Amygdala (tissue), 56 donors: ENCODE measurements at places on chromosomes 1 and 21.
A peak's percentile ranks its signal among the peaks of the same experiment; 100 is the strongest.

DNA sequence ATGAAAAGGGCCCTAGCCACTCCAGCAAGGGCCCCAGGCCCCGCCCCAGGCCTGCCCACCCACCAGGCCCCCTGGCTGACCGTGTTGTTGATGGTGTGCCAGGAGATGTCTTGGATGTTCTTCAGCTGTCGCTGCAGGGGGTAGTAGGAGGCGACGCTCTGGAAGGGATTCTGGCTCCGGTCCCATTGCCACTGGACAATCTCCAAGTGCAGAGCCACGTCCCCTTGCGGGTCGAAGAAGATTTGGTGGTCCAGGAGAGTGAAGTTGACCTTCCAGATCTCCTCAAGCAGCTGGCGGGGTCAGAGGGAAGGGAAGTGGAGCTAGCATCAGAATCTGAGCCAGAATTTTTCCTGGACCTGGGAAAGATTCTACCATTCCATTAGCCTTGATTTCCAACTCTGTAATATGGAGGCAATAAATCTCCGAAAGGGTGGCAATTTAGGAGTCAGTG lies 10.2 kb downstream of the TAS1R2 start:
- no peak for DNase-seq

DNA sequence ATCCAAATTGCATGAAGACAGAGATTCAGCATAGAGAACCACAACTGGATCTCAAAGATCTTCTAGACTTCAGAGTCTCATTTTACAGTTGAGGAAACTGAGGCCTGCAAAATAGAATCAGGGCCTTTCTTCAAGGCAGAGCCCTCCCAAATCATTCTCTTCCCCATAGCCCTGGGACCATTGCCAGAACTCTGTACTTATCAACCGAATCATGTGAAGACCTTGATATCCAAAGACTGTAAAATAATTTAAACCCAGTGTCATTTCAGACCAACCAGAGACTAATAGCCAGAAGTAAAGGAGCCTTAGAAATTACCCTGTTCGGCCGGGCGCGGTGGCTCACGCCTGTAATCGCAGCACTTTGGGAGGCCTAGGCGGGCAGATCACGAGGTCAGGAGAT lies 90.1 kb downstream of the DTL start:
- no peak for DNase-seq

GRCh38 chr1:15308621-15309027 lies 61.6 kb downstream of the FHAD1 start:
- no peak for DNase-seq

- no peak for DNase-seq
These were observed 96.7 kb downstream of the UCK2 start for GRCh38 chr1:165924117-165924516.

- no peak for DNase-seq
These were observed 114.8 kb downstream of the MAB21L3 start for GRCh38 chr1:116226017-116226416.

DNA sequence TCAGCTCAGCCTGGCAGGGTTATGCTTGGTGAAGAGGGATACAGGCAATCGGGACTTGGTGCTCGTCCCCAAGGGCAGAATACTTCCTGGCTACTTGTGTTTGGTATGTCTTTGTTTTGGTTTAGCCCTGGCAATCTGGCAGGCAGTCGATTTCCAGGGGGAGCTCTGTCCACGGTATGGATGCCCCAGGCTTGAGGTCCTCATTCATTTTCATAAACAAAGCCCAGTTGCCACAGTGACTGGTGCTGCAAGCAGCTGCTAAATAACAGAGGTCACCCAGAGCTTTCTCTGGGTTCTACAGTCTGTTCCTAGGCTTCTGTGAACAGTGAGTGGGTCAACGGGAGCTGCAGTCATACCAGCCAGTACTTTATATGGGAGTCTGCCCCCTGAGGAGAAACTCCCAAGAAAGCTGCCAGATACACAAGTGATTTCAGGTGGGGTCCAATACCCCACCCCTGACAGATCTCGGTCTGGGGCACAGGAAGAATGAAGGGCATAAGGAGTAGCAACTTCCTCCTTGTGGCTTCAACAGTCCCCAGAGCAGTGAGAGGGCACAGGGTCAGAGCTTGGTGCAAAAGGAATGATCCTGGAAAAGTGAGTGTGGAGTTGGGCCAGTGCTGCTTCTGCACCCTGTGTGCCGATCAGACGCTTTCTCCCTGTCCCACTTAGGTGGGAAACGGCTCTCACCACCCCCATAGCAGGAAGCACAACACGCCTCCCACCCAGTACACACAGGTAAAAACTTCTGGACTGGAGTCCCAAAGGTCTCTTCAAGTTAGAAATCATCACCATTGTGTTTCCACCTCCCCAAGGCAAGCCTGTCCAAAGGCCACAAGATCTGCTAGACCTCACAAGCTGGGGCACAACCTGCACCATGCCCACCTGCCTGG lies 55.5 kb downstream of the TGFBR3 start:
- DNase-seq, result peak; percentile 38

GRCh38 chr1:218281285-218281684 lies 3.8 kb upstream of the RRP15 start:
- DNase-seq, result no peak

DNA sequence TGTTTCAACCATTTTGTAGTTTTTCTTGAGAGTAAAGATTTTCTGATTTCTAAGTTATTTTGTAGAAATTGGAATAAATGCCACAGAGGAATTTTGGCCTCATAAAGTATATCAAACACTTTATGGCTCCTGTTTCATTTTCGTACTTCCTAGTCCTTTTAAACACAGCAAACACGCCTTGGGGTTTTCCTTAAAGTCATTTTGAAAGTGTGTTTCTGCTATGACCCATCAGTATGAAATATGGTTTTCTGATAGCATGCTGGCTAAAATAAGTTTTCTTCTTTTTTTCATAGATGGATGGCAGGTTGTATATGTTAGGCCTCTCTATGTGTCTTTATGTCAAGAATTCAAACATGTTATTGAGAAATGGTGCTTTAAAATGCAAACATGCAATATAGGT lies 940.1 kb upstream of the TMPRSS15 start:
- DNase-seq, result no peak

DNA sequence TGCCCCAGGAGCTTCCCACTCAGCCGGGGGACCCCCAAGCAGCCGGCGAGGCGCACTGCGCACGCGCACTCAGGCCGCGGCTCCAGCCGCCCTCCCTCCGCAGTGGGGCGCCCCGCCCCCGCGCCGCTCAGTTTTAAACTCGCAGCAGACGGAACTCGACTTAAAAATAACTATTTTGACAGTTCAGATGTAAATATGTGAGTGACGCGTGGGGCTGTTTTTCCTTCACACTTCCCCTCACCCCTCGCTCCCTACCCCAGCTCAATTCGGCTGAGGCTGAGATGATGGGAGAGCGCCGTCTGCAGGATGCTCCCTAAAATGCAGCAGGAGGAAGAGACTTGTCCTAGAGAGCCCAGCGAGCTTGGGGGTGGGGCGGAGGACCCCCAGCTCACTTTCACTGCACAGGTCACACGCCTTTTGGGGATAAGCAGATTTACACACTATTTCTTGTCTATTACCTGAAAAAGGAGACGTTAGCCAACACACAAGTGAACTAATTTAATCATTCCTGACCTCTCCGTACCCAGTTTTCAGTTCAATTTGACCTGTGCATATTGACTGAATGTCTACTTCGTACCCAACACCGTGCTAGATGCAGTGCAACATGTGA lies 8.9 kb upstream of the LEMD1 start:
- DNase-seq, result peak; percentile 32

DNA sequence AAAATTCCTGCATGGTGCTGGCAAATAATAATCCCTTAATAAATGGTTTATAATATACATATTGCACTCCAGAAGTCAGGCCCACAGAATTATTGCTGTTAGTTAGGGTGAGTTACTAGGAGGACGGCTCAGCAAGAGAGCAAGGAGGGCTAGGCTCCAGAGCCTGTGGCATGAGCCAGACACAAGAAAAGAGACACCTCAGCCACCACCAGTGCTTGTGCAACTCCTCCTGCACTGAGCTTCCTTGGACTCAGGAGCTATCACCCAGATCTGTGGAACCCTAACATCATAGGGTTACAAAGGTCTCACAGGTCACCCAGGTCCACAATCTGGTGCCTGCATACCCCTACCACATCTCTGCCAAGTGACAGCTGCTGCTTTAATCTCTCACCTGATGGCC lies 12.8 kb upstream of the LRRC8D start:
- DNase-seq, result no peak
